ENCODE measurements at places on chromosomes 16 and 17.

- DNase-seq = no peak
Observed at GRCh38 chr16:87178977-87179376, 138.2 kb downstream of the C16orf95 start.

GRCh38 chr17:7326186-7326585, 2.9 kb downstream of the NEURL4 start:
- no peak for DNase-seq

GRCh38 chr16:81384006-81384405, 60.6 kb upstream of the CMIP start:
- DNase-seq = peak; percentile 24

GRCh38 chr17:82438401-82439193, 12.0 kb downstream of the CYBC1 start:
- no peak for DNase-seq

- no peak for DNase-seq
Observed at GRCh38 chr17:63275971-63276745, 169.9 kb downstream of the CYB561 start.

- DNase-seq = no peak
Observed at GRCh38 chr16:50747207-50747956, 5.5 kb downstream of the CYLD start.

DNA sequence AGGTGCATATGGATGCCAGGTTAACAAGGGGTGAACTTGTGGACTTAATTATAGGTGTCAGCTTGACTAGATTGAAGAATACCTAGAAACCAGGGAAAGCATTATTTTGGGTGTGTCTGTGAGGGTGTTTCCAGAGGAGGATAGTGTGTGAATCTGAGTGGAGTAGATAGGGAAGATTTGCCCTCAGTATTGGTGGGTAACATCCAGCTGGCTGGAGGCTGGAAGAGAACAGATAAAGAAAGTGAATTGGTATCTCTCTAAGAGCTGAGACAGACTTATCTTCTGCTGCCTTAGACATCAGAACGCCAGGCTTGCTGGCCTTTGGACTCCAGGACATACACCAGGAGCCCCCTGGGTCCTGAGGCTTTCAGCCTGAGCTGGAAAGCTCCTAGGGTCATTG, 75.2 kb downstream of the CDRT15 start:
- no peak for DNase-seq

GRCh38 chr17:20706751-20707373, 127.3 kb downstream of the CDRT15L2 start:
- peak; percentile 40 for DNase-seq

DNA sequence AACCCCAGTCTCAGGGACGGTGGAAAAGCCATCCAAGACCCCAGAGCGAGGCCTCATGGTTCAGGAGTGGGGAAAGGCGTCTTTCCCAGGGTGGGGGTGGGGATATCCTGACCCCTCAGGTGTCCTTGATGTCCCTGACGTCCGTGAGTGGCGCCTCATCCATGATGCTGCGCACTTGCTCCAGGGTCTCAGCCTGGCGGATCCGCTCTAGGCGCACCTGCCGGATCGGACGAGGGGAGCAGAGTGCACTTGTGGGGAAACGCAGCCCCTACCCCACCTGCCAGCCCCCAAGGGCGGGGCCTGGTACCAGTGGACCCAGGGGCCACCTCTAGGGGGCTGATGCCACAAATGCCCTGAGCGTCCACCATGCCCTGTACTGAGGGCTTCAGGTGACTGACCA, 20.2 kb downstream of the RABEP2 start:
- DNase-seq = no peak

DNA sequence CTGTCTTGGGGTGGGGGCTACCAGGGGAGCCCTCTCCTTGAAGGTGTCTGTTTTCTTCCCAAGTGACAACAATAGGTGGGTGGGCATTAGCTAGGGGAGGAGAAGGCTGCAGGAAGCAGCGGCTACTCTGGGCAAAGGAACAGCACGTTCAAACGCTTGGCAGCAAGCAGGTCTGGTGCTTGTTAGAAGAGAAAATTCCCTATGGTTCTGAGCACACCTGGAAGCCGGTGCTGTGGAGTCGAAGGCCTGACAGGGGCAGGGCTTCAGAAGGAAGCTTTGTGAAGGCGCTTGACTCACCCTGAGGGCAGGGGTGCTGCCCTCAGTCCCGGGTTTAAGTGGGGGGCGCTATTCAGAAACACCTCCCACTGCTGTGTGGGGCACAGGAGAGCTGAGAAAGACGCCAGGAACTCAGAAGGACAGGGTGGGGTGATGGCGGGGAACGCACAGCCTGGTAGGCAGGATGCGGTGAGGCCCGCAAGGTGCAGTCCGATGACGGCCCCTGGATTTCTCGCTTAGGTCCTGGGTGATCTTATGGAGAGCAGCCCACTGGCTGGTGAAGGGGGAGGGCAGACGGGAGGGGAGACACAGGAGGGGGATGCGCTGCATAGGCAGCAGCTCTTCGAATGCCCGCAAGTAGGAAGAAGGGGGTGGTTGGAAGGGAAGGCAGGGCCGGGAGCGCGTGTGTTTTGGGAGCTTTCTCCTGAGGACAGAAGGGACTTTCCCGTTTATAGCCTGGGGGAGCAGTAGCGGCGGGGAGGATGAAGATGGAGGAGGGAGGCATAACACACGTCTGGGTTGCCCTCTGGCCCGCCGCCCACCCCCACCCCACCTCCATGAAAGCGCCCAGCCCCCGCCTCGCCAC, 3.2 kb downstream of the GJD3 start:
- DNase-seq = no peak

DNA sequence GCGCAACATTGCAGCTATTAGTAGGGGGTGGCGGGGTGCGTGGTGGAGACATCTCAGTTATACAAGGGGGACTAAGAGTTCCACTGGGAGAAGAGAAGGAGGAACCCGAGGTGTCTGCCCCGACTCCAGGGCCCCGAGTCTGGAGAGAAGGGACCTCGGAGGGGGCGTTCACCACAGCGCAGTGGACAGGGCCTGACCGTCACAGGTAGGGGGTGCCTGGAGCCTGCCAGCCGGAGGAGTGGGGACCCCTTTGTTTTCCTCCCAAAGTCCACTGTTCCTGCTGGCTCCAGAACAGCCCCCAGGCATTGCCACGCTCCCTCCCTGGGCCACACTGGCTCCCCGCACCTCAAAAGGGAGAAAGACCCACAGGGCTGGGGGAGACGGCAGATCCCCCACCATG, 175.9 kb upstream of the TNRC6C start:
- DNase-seq = no peak

DNA sequence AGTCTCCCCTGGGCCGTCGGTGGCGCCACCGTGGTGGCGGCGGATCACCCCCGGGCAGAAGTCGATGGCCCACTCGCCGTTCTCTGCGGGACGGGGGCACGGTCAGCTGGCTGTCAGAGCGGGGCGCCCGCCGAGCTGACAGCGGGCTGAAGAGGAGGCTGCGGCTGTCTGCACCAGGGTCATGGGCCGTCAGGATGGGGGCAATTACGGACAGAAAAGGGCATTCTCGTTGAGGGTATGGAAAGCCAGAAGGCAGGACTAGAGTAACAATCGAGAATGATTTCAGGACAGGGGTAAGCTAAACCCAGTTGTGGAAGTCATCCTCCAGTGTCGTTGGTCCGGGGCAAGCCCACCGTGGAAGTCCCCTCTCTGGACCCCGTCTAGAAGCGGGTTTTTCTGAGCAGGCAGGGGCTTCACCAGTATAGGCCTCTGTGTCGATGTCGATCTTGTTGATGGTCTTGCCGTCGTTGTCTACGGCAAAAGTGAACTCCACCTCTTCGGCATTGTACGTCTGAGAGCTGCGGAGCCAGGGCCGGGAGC, 1.7 kb downstream of the CHRNE start:
- DNase-seq = no peak

GRCh38 chr16:88570691-88571092, 489 bp downstream of the ZC3H18 start:
- no peak for DNase-seq

GRCh38 chr17:76277300-76278267, 12.4 kb downstream of the UBALD2 start:
- DNase-seq = no peak

DNA sequence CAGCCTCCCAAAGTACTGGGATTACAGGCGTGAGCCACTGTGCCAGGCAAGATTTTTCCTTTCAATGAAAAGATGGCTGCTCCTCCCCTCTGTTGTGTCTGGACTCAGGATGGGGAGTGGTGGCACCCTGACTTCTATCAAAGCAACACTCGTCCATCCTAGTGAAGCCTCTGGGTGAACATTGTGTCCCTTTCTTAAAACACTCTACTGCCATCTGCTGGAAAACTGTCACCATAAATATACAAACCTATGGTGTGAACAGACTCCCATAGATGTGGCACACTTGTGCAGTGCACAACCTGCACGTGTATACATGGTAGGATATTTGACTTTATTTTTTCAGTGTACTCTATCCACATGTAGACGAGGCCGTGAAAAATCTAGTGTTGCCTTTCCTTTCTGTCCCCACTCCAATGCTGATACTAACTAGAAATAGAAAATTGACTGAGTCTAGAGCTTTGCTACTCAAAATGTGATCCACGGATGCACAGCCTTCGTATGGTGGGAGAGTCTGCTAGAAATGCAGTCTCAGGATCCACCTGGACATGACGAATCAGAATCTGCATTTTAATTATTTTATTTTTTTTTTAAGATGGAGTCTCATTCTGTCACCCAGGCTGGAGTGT, 55.9 kb upstream of the PLCG2 start:
- DNase-seq = peak; percentile 82

- DNase-seq = no peak
Observed at GRCh38 chr17:58947824-58948223, 158.9 kb downstream of the TRIM37 start.

DNA sequence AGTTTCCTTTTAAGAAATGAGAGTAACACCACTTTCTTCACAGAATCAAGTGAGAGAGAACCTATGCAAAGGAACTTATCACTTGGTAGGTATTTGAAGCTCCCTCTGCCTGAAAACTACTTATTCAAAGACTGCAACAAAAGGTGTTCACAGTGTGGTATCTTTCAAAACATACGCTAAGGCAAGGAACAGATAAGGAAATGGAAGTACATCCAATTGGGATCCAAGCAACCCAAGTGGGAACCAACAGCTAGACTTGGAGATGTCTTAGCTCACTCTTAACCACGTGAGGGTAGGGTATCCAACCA, 431 bp upstream of the PPM1E start:
- no peak for DNase-seq

GRCh38 chr16:85137323-85138072, 25.2 kb upstream of the CIBAR2 start:
- peak; percentile 81 for DNase-seq

GRCh38 chr17:59287452-59287851, 44.0 kb upstream of the YPEL2 start:
- DNase-seq = no peak

GRCh38 chr16:31356566-31357323, 1.8 kb downstream of the ITGAX start:
- DNase-seq = no peak

GRCh38 chr16:79286646-79287423, 313.7 kb downstream of the MAF start:
- DNase-seq = peak; percentile 17

DNA sequence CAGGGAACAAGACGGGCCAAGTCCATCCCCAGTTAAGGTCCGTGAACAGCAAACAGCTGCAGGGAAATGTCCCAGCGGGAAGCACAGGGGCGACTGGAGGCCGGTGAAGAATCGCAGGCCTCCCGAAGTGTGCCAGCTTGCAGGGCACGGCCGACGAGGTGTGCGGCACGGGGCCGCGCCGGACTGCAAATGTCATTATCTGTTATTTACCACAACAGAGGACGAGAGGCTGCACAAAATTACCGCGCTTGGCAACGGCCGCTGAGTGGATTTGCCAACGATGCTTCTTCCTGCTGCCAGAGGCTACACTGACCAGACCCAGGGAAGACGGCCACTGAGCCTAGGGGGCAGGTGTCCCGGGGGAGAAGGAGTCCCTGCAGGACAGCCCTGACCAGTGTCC, 53.1 kb downstream of the RPH3AL start:
- no peak for DNase-seq

DNA sequence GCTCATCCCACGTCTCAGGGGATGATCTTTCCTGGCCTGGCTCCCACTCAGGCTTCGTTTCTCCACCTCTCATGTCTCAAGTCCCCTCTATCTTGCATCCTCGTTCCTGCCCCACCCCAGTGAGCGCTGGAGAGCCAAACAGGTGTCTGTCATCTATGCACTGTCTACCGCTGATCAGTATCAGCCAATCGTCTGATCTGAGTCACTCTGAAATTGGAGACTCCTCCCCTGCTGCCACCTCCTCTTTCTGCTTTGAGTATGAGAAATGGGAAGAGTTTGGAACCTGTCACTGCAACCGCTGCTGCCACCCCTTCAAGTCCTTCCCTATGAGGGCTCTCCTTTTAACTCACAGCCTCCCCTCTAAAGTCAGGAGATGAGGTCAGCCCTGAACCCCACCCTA, 28.0 kb downstream of the FZD2 start:
- no peak for DNase-seq

DNA sequence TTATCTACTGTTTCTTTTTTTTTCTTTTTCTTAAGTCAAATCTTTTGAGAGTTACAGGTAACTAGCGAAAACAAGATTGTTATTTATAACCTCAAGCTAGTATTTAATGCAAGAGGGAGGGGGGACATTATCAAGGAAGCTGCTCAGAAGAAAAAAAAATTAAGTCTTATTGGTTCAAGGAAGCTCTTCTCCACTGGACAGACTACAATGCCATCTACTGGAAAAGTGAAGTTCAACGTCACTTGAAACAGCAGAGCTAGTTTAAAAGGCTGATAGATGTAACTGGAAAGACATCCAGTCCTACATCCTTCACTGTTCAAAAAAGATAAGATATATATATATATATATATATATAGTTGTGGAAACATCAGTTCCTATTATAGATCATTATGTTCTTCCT, 418.0 kb upstream of the PSMD7 start:
- DNase-seq = peak; percentile 10

GRCh38 chr17:49928837-49929475, 40.0 kb upstream of the DLX4 start:
- no peak for DNase-seq

DNA sequence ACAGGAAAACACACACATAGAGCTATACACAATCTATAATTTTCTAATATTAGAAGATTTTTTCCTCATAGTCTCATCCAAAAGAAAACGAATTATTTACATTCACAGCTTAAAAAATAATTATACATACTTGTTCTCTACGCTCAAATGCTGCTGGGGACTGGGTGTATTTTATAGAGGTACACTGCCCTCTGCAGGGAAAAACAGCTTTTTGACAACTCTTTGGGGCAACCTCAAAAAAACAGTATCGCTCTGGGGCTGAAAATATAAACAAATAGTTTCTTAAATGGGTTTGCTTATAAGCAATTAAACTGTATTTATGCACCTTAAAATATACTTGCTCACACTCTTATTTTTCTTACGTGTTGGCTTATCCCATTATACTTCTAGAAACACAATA, 261.8 kb upstream of the PSMD7 start:
- DNase-seq = no peak

GRCh38 chr17:43880420-43880991, 26.8 kb downstream of the MPP2 start:
- DNase-seq = no peak

GRCh38 chr16:80806289-80806688, 1.9 kb upstream of the CDYL2 start:
- DNase-seq = no peak
